ENCODE measurements at places on chromosomes 16 and 17.
A peak's percentile ranks its signal among the peaks of the same experiment; 100 is the strongest.

DNA sequence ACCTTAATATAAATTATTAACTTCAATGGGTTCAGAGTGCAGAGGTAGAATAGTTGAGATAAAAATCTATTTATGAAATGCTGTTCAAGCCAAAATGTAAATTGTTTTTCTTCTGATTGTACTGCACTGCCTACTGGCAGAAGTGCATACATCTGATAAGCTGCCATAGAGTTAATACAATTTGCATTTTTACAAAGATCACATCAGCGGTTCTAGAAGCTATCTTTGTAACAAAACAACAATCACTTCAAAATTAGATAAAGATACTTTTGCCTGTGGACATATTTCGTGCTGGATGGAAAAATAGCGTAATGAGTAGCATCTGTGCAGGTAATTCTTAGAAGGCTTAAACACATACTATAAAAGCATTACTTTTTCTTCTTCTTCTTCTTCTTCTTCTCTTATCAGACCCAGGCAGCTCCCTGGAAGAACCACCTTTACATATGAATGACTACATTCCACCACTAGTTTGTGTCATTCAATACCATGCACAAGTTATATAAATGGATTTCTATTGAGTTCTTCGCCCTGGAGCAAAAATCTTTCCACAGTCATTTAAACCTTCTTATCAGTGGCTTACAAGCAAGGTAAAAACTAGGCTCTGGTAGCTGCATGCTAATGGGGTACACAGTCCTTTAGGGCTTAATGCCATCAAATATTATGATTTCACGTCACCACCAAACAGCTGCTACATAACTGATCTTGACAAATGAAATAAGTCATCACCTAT is 47.0 kb downstream of the SYNRG start:
- no peak for DNase-seq

DNA sequence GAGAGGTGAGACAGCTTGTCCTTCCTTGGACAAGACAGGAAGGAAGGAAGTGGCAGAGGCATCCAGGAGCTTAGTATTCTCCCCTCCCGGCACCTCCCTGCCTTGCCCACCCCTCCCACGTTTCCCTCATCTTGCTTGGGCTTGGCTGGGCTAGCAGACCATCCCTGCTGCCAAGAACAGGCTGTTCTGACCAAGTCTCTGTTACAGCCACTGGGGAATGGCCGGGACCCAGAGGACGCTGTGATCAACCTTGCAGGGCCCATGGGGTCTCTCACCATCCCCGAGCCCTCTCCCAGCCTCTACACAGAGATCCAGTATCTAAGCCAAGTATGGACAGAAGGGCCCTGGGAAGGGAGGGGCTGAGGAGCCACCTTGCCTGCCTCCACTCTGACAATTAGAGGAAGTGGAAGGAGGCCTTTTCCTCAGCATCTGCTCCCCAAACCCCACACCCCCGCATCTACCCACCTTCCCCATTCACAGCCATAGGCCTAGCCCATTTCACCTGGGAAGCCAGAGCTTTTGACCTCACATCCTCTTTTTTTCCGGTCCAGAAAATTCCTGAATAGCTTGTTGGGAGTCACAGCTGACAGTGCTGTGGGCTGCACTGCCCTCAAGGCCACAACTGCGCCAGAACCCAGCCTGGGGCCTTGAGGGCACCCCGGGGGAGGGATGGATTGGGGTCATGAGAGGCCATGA is 14.1 kb downstream of the CD300LG start:
- DNase-seq = peak; percentile 41

GRCh38 chr16:65372171-65372570 is 250.3 kb upstream of the CDH11 start:
- DNase-seq = no peak

DNA sequence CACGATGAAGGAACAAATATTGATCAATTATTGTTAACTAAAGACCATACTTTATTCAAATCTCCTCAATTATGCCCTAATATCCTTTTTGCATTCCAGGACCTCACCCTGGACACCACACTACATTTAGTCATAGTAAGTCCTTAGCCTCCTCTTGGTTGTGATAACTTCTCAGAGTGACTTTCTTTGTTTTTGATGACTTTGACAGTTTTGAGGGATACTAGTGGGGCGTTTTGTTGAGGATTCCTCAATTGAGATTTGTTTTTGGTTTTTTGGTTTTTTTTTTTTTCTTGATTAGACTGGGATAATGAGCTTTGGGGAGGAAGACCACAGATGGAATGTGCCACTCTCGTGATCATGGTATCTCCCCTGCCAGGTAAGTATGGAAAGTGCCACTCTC is 105.5 kb downstream of the SOX9 start:
- no peak for DNase-seq

GRCh38 chr17:76384987-76385891 is 830 bp downstream of the SPHK1 start:
- no peak for DNase-seq

DNA sequence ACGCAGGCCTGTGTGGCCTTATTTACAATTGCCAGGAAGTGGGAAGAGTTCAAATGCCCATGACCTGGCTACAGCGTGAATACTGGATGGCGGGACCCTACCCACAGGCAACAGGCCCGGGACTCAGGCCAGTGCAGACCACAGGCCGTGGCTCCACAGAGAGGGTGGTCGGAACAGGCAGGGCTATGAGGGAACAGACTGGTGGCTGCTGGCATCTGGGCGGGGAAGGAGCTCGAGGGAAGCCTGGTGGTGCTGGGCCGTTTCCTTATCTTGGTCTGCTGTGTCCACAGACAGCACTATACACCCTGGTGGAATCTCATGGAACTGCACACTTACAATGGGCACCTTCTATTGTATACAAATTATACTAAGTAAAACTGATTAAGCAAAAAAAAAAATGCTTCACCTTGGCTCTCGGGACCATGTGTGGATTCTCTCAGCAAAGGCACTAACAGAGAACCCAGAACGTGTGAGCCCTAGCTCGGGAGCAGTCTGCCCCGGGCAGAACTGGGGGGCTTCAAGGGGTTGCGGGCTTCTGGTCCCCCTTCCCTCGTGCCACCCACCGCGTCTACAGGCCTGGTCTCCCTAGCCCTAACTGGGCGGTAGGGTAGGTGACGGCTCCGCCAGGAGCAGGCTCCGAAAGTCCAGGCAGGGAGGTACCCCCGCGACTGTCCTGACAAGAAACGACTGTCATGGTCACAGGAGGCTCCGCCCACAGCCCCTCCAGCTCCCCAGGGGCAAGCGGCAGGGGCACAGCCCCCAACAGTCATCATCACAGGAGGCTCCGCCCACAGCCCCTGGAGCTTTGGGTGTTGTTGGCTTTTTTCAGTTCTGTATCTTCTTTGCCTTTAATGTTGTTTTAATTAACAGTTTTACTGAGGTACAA is 21.8 kb downstream of the CEP131 start:
- DNase-seq = no peak

DNA sequence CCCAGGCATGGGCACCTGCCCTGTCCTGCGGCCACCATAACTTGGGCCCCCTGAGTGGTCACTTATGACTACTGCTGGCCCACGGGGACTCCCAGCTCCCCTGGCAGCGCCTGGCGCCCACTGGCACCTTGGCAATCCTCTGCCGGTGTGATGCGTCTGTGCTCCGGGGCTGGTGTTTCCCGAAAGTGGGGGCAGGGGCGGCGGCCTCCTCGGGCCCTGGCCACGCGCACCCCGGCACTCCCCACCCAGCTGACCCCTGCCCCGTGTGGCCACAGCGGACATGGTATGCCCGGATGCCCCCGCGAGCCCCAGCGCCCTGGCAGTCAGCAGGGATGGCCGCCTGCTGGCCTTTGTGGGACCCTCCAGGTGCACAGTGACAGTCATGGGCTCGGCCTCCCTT is 8.3 kb downstream of the WDR90 start:
- DNase-seq = no peak

GRCh38 chr16:9996221-9996620 is 186.0 kb downstream of the GRIN2A start:
- DNase-seq = no peak

- DNase-seq = no peak
Measured at GRCh38 chr16:65644821-65645220, 523.0 kb upstream of the CDH11 start.

DNA sequence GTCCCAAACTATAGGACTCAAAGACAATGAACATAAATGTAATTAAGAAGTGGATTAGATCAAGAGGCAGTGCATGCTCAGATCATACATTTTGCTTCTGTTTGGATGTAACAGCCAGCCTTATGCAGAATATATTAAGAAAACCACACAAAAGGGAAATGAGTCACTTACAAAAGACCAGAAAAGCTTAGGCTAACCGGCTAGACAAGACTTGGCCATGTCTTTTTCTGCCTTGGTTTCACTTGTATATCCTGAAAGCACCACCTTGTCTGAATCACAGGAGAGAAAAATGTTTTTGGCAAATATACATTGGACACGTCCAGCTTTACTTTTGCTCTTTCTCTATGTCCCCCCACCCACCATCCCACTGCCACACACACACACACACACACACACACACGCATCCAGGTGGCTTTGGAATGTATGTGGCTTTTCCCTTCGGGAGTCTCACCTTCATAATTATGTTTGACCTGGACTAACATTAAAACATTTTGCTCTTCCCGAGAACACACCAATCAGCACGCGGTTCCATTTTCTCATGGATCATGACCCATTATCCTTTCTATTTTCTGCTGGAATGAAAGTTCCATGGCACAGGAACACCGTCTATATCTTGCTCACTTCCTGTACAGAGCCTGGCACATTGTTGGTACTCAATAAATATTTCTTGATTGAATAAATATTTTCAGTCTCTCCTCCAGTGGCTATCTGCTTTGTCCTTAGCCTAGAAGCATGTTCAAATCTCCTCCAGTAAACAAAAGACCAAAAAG is 64.6 kb downstream of the CDK5R1 start:
- no peak for DNase-seq

DNA sequence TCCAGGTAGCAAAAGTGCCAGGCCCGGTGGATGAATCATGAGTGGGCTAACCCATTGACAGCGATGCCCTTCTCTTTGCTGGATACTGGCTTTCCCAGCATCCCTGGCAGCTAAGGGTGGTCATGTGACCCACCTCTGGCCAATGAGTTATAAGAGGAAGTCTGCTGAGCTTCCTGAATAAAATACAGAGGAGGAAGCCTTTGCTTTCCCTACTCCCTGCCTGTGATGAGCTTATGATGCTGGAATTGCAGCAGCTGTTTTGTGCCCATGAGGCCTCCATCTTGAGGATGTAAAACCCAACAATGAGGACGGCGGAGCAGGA is 15.0 kb upstream of the ATP2A3 start:
- DNase-seq = no peak

DNA sequence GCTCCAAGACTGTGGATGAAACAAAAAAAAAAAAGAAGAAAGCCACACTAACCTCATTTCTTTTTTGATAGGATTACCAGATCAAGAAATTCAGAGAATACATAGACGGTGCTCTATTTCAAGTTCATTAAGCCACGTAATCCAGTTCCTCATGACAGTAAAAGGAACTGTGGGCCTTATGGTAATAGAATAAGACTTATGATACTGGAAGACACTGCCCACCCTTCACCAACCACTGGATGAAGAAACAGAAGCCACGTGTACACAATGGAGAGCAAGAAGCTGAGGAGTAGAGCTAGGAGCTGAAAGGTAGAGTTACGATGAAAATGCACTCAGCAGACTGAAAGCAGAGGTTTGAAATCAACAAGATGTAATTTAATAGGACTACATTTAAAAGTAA is 11.2 kb downstream of the NCBP3 start:
- no peak for DNase-seq

GRCh38 chr16:2415085-2415484 is 14.2 kb upstream of the CCNF start:
- no peak for DNase-seq

GRCh38 chr16:15639061-15639568 is 3.8 kb downstream of the MARF1 start:
- peak; percentile 65 for DNase-seq

GRCh38 chr16:11107780-11108465 is 148.1 kb downstream of the SOCS1 start:
- no peak for DNase-seq

DNA sequence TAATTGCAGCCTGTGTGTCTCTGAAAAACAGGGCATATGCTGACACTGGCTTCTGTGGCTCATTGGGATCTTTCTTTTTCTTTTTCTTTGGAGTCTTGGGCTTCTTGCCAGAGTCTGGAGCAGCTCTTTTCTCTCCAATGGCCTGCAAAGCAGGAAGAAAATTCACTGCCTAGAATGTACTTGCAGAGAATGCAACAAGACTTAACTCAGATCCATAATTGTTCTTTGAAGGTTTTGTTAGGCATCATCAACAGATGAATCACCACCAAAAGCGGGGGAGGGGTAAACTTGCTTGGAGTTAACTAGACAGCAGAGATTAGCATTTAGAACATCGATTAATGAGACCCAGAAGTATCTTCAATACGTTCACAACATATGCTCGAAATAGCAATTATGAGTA is 100.9 kb downstream of the TOX3 start:
- DNase-seq = no peak

- DNase-seq = no peak
Measured at GRCh38 chr17:67139289-67139688, 94.9 kb downstream of the CACNG1 start.

- DNase-seq = peak; percentile 72
Measured at GRCh38 chr17:2060681-2061440, 6.0 kb downstream of the HIC1 start.

GRCh38 chr16:2450535-2450934 is 9.4 kb upstream of the TEDC2 start:
- no peak for DNase-seq

DNA sequence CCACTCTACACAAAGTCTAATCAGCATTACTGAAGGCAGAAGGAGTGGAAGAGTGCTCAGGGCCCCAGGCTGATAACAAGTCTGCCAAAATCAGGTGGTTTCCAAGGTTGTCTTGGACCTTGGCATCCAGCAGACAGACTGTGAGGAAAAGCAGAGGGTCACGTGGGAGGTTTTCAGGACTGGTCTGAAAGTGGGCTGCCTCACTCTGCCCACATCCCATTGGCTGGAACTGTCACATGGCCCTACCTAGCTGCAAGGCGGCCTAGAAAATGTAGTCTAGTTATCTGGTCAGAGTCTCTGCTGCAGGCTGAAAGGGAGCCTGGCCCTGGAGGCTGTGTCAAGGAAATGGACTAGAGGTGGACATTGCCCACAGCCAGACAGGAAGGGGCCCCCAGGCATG is 310.7 kb upstream of the ASIC2 start:
- no peak for DNase-seq

GRCh38 chr17:2271985-2272702 is 31.4 kb downstream of the SMG6 start:
- DNase-seq = no peak

DNA sequence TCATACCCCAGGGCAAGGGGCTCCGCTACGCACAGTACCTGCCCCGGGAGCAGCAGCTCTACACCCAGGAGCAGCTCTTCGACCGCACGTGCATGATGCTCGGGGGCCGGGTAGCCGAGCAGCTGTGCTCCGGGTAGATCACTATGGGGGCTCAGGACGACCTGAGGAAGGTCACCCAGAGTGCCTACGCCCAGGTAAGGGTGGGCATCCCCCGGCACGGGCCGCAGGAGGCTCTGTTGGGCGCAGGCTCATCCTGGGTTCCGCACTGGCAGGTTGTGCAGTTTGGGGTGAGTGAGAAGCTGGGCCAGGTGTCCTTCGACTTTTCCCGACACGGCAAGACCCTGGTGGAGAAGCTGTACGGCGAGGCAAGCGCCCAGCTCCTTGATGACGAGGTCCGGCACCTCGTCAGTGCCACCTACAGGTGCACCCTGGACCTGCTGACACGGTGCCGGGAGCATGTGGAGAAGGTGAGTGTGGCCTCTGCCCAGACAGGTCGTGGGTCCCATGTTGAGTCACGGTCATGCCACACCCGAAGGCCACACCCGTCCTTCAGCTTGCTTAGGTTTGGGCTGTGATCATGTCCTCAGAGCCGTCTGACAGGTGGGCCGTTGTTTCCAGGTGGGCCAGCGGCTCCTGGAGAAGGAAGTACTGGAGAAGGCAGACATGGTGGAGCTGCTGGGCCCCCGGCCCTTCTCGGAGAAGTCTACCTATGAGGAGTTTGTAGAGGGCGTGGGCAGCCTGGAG is 19.3 kb downstream of the DBNDD1 start:
- DNase-seq = peak; percentile 62

Measured in Peyer's patch (tissue), 4 donors.